SJCRH30 (cell line): ENCODE measurements at places on chromosomes 5 and 9. TPM values are rescaled to one million over a fixed set of nuclear protein-coding genes. Genes with fewer than 3 reads are reported as not detected.

GRCh38 chr9:81604306-81605169 lies 84.8 kb downstream of the TLE1 start:
- H3K4me1 ChIP-seq: peaks cover 2% of the 10 kb centered on the region; the same call in 1 of the 2 replicates
- DNase-seq: no peak
- H3K27ac ChIP-seq: no peak overlapping the region
- H3K4me3 ChIP-seq: no peak overlapping the region
- H3K36me3 ChIP-seq: peaks cover 76% of the 10 kb centered on the region
- no peaks in the 10 kb centered on the region for H3K27me3 ChIP-seq

DNA sequence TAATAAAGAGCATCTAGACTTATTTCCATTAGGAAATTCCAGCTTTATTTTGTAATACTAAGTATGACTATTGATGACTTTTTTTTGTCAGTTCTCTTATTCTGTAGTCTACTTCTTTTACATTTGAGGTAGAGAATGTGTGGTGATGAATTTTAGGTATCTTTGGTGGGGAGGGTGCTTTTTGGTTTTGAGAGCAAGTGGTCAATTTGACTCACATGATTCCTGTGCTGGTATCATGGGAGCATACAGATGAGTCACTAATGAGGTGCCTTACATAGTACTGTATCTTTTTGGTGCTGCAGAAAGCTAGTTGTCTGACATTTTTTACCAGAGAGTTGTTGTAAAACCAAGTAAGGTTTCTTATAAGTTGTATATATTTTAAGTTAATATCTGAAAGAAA lies 35.3 kb downstream of the ERBIN start:
- peaks cover 4% of the 10 kb centered on the region; the same call in 1 of the 2 replicates for H3K4me1 ChIP-seq
- H3K4me3 ChIP-seq: no peak overlapping the region
- no peak for DNase-seq
- peaks cover 4% of the 10 kb centered on the region; the same call in 1 of the 2 replicates for H3K36me3 ChIP-seq

DNA sequence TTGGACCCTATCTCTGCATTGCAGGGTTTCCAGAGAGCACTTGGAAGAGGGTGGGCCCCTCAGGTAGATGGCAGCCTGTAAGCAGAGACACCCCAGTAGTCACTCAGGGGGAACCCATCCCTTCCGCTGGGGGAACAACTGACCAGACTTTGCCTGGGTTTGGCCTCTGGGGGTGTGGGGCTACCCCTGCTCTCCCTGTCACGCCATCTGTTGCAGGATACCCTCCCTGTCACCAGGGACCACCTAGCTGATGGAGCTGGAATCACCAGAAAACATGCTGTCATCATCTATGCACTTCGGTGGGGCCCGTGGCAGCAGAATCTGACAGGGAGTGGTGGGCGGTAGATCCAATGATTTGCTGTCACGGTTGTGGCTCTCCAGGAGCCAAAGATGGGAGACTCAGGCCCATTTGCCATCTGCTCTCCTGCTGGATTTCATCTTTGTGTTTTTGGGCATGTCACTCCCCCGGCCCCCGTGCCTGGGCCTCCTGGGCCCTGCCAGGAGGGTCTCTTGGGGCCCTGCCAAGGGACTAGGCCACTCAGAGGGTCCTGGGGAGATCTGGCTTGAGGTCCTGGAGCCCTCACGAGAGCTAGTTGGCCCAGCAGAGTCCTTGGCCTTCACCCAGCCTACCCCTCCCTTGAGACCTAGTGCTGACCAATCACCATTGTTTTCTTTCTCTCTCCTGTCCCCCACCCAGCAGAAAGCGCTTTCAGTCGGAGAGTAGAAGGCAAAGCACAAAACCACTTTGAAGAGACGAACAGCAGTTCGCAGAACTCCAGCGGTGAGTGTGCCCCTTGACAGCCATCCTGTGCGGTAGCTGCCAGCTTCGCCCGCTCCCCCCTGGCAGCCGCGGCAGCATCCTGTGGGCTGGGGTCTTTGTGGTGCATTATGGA lies 45.9 kb downstream of the AMBP start:
- H3K4me3 ChIP-seq: no peak overlapping the region
- peaks cover 25% of the 10 kb centered on the region for H3K36me3 ChIP-seq
- no peak for DNase-seq
- H3K27me3 ChIP-seq: no peaks in the 10 kb centered on the region
- no peaks in the 10 kb centered on the region for H3K4me1 ChIP-seq

DNA sequence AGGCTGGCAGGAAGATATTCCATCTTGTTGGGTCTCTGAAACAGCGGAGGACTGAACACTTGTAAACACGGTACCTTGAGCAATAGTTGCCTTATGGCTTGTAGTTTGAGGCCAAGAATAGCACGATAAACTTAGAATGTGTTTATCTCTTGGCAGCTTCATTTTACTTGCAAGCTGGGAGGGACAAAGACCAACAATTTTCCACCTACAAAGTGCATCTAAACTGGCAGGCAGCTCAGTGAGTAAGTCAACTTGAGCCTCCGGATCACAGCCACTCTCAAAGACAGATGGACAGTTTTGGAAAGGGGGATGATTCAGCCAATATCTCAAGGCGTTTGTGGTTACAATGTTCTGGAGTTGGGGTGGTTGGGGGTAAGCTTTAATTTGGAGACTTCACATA lies 652.6 kb downstream of the CETN3 start:
- no peaks in the 10 kb centered on the region for H3K27me3 ChIP-seq
- no peak for DNase-seq
- H3K27ac ChIP-seq: no peak overlapping the region
- H3K4me3 ChIP-seq: no peak overlapping the region
- 0 out of 2 replicates have a peak, but pooled peaks cover 4% of the 10 kb centered on the region for H3K4me1 ChIP-seq

DNA sequence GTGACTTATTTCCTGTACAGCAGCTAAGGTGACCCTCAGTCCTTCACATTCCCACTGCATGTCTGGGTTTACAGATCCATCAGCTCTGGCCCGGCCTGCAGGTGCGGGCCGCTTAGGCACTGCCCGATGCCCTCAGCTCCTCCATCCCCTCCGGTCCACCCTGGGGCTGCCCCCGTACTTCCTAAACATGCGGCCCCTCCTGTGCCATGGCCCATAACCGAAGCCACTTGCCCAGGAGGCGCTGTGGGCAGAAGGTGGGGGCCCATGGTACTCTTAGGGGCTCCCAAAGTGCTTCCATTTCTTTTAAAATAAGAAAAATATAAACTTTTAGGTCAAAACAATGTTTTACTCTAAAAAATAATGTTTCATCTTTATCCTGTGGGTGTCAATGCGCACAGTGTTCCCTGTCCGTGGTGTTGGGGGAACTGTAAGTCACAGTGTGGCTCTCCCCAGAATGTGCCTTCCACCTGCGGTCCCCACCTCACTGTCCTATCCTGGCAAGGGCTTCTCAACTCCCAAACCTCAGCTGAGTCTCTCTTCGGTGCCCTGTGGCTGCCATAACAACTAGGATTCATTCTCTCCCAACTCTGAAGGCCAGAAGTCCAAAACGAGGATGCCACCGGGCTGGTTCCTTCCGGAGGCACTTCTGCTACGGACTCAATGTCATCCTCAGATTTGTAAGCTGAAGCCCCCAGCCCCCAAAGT lies 132.7 kb upstream of the LPCAT1 start:
- H3K36me3 ChIP-seq: no peaks in the 10 kb centered on the region
- no peaks in the 10 kb centered on the region for H3K27me3 ChIP-seq
- H3K27ac ChIP-seq: no peak overlapping the region
- no peak overlapping the region for H3K4me3 ChIP-seq

GRCh38 chr5:135632798-135633197 lies 54.0 kb upstream of the CXCL14 start:
- no peaks in the 10 kb centered on the region for H3K36me3 ChIP-seq
- H3K4me1 ChIP-seq: peaks cover 57% of the 10 kb centered on the region
- peak overlapping the region; percentile 78 for H3K27ac ChIP-seq
- H3K27me3 ChIP-seq: no peaks in the 10 kb centered on the region
- DNase-seq: peak; percentile 83
- H3K4me3 ChIP-seq: no peak overlapping the region

GRCh38 chr5:176353533-176353932 lies 8.0 kb downstream of the KIAA1191 start:
- DNase-seq: peak; percentile 86
- peak overlapping the region; percentile 3; the same call in 1 of the 2 replicates for H3K27ac ChIP-seq
- peaks cover 17% of the 10 kb centered on the region for H3K4me1 ChIP-seq
- no peaks in the 10 kb centered on the region for H3K27me3 ChIP-seq

DNA sequence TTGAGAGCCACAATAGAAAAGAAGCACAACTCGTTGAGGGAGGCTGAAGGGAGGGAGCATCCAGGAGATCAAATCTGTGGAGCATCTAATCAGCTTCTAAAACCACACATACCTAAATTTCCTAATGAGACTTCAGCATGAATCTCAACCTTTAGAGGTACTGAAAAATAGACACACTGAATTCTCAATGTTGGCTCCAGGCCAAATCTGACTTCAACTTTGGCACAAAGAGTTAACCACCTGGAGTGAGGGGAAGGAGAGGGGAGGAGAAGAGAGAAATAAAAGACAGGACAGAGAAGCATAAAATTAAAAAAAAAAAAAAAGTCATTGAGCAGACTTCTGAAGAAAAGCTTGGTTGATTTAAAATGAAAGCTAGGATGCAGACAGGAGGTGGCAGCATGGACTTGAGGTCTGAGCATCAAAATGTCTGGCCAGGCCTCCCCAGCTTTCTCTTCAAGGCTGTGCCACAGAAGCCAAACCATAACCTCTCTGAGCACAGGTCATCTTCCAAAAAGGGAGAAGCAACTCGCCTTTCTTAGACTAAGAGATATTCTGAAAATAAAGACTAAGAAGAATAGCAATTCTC lies 205.6 kb downstream of the DENND1A start:
- no peak overlapping the region for H3K4me3 ChIP-seq
- no peak overlapping the region for H3K27ac ChIP-seq
- no peaks in the 10 kb centered on the region for H3K4me1 ChIP-seq
- H3K27me3 ChIP-seq: no peaks in the 10 kb centered on the region
- no peaks in the 10 kb centered on the region for H3K36me3 ChIP-seq
- DNase-seq: peak; percentile 26

DNA sequence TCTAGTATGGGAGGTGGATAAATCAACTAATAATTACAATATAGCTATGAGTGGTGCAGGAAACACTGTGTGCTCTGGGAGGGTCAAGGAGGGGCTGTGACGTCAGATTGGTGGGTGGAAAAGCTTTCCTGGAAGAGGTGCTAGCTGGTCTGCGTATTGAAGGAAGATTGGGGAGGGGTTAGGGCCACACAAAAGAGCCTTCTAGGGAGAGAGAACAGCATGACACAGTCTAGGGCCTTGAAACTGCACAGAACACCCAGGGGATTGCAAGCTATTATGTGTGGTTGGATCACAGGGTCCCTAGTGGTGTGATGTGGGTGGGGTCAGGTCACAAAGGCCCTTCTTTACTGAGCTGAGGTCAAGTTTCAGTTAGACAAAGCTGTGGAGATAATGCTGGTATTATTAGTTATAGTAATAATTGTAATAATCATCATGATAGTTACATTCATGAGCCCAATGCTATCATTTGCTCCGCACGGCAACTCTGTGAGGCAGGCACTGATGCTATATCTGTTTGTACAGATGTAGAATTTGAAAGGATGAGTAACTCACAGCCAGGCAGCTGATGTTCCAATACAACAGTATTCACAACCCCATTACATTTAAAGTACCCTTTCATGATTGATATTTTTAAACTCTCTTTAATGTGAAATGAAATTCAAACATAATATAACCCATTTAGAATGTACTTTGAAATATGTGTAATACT lies 197.4 kb upstream of the IL12B start:
- no peaks in the 10 kb centered on the region for H3K36me3 ChIP-seq
- H3K27ac ChIP-seq: no peak overlapping the region
- H3K4me1 ChIP-seq: no peaks in the 10 kb centered on the region
- DNase-seq: no peak
- H3K4me3 ChIP-seq: no peak overlapping the region

GRCh38 chr9:36207546-36208012 lies 16.9 kb downstream of the CLTA start:
- peaks cover 80% of the 10 kb centered on the region for H3K36me3 ChIP-seq
- no peaks in the 10 kb centered on the region for H3K4me1 ChIP-seq
- no peaks in the 10 kb centered on the region for H3K27me3 ChIP-seq
- H3K4me3 ChIP-seq: no peak overlapping the region
- H3K27ac ChIP-seq: no peak overlapping the region
- DNase-seq: no peak

GRCh38 chr5:68424799-68425537 lies 209.4 kb downstream of the PIK3R1 start:
- peak; percentile 77 for DNase-seq
- H3K4me3 ChIP-seq: no peak overlapping the region
- H3K27ac ChIP-seq: peak overlapping the region; percentile 49

- H3K4me1 ChIP-seq: peaks cover 16% of the 10 kb centered on the region; the same call in 1 of the 2 replicates
- DNase-seq: peak; percentile 35
- H3K36me3 ChIP-seq: no peaks in the 10 kb centered on the region
- no peaks in the 10 kb centered on the region for H3K27me3 ChIP-seq
- no peak overlapping the region for H3K4me3 ChIP-seq
- H3K27ac ChIP-seq: no peak overlapping the region; the same call in 1 of the 2 replicates
Measured at GRCh38 chr9:107251756-107252322, 31.2 kb upstream of the RAD23B start.

DNA sequence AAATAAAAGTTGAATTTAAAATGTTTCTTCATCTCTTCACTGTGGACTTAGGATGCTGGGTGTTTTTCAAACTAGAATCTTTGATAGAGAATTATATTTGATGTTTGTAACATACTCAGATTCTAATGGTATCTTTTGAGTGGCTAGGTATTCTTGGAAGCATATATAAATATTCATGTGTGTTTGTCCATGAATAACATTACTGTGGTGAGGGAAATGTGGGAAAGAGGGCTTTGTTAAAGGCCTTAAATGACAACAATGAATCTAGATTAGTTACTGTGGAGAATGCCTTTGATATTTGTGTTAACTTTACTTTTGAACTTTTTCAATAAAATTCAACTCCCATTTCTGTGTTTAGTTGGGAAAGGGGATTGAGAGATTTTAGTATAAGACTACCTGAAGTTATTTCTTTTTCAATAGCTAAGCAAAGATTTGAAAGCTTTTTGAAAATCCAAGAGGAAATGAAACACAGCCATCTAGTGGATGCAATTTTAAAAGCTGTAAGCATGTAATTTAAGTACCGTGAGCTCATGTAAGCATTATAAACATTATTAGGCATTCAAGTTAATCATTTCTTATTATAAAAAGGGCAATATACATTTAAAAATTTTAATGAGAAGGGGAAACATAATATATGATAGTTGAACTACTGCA lies 69.6 kb downstream of the CCDC171 start:
- no peak overlapping the region for H3K27ac ChIP-seq

DNA sequence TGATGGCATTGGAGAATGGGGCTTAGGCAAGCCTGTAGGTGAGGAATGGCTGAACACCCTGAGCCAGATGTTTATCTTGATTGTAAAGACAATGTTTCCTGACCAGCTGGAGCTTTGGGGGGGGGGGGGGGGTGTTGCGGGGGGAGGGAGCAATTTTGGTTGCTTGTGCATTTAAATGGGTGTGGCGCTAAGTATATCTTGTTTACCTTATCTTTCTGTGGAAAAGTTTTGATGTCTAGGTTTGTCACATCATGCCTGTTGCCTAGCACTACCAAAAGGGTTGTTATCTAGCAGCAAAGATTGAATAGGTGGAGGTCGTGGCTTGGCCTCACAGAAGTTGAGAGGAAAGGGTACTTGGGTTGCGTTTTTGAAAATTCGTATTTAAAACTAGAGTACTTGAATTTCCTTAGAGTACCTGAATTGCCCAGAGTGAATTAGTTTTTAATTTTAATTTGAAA lies 1.3 kb downstream of the SMAD5 start:
- peaks cover 15% of the 10 kb centered on the region for H3K4me1 ChIP-seq
- H3K36me3 ChIP-seq: 0 out of 2 replicates have a peak, but pooled peaks cover 7% of the 10 kb centered on the region

GRCh38 chr9:132507670-132508469 lies 74.5 kb upstream of the BARHL1 start:
- no peak overlapping the region for H3K27ac ChIP-seq
- H3K4me3 ChIP-seq: no peak overlapping the region
- no peaks in the 10 kb centered on the region for H3K4me1 ChIP-seq
- H3K36me3 ChIP-seq: no peaks in the 10 kb centered on the region

The PRDM9 gene
- total RNA-seq: not detected in 2 replicates

The TXNDC8 gene
- not detected in 2 replicates for total RNA-seq

The GBGT1 gene
- 1.2 TPM in 2 replicates for total RNA-seq

The ZNF879 gene
- 3.9 and 5.5 TPM in 2 replicates for total RNA-seq

The GFI1B gene
- total RNA-seq: 0.13 and 0.53 TPM in 2 replicates

The LHX2 gene
- total RNA-seq: 0.48 and 1.6 TPM in 2 replicates
